ENCODE measurements at places on chromosomes 2 and 18.

- DNase-seq = peak; percentile 35
These were observed 501 bp downstream of the RETREG2 start for GRCh38 chr2:219178377-219179175.

GRCh38 chr2:46538393-46538792, 59.0 kb downstream of the TMEM247 start:
- DNase-seq = no peak

GRCh38 chr2:84849271-84849952, 31.5 kb downstream of the TRABD2A start:
- peak; percentile 55 for DNase-seq

DNA sequence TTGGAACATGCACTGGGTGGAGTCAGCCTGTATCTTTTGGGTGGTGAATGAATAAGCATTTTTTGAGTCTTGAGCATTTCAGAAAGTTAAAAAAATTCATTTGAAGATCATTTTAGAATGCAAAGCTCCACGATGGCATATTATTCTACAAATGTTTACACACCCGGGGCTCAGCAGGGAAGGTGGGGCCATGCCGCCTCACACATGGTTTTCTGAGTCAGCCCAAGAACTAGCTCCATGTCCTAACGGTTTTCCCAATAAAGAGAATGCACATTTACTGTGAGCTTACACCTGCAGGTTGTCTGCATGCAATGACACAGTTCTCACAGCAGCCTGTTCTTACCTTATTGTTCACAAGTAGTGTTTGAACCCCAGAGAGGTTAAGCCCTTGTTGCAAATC, 670.3 kb downstream of the GALR1 start:
- no peak for DNase-seq

Data from NCI-H2081 (cell line).